ENCODE measurements at places on chromosomes 12 and 14.

GRCh38 chr12:9449181-9449580, 158.5 kb downstream of the KLRB1 start:
- no peak for DNase-seq

- no peak for DNase-seq
Measured at GRCh38 chr12:9032202-9032964, 43.0 kb downstream of the KLRG1 start.

DNA sequence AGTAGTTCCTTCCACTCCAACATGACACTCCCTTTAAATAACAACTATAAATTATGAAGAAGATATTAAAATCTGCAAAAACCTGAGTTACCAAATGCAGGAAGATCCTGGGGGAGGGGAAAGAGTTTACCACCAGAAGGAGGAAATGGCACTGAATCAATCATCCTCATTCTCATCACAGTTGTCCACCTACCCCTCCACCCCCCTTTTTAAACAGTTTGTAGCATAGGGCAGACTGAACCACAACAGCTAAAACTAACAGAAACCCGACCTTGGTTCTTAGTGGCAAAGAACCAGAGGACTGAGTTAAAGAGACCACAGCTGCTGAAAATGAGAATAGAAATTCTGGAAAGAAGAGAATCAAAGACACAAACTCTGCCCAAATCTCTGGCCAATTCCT, 189.5 kb downstream of the MED13L start:
- no peak for DNase-seq

DNA sequence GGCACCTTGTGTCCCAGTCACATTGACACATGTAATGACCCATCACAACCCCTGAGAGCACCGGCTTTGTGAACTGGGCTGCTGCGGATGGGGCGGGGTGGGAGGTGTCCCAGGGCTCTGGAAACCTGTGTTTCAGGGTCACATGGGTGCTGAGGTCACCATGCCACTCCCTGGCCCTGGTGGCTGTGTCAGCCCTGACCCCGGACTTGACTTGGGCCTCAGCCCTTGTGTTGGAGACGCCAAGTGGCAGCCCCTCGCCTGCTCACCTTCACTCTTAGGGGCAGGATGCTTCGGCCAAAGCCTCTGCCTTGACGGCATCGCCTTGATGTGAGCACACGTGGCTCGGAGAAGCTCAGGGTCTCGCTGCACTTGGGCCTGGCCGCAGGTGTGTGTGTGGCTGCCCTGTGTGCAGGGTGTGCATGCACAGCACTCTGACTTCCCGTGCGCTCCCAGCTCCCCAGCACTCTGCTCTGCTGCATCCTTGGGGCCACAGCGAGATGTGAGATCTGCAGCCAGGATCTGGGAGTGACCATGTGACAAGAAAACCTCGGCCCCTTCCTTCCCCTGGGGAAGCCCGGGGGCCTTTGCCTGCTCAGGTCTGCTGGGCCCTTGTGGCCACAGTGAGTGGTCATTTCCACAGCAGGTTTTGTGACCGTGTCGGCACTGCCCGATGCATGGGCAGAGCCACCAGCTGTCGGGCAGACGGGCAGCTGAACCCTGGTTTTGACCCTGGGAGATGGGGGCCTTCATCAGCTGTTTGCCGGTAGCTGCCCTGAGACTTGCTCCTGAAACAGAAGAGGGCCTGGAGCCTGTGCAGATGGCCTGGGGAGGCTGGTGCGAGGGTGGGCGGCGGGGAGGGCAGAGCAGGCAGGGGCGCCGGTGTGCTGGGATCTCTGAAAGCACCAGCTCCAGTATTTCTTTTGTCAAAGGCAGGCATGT, 167.4 kb downstream of the KIF26A start:
- no peak for DNase-seq

- DNase-seq = no peak
Measured at GRCh38 chr14:49962621-49963020, 69.7 kb downstream of the ARF6 start.

- DNase-seq = no peak
Measured at GRCh38 chr12:62785941-62786559, 148.9 kb downstream of the PPM1H start.

- no peak for DNase-seq
Measured at GRCh38 chr14:30869551-30870155, 4.7 kb upstream of the COCH start.

- DNase-seq = no peak
Measured at GRCh38 chr14:61677479-61677878, 17.8 kb upstream of the HIF1A start.

- DNase-seq = no peak
Measured at GRCh38 chr14:30218907-30219306, 291.3 kb upstream of the PRKD1 start.

GRCh38 chr12:51692016-51692415, 101.0 kb downstream of the SCN8A start:
- DNase-seq = no peak

DNA sequence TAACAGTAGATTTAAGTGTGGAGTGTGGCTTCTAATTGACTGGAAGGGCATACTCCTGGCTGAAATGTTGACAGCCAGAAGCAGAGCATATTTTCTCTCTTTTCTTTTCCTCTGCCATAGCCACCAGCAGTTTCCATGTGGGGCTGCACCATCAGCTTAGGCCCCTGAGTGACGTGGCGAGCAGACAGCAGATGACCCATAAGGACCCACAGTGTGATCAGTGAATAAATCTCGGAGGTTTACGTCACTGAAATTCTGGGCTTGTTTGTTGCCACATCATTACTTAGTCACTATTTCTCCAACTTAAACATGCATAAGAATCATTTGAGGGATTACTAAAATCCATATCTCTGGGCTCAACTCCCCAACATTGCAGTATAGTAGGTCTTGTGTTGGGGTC, 549.7 kb upstream of the TMEM132C start:
- no peak for DNase-seq

DNA sequence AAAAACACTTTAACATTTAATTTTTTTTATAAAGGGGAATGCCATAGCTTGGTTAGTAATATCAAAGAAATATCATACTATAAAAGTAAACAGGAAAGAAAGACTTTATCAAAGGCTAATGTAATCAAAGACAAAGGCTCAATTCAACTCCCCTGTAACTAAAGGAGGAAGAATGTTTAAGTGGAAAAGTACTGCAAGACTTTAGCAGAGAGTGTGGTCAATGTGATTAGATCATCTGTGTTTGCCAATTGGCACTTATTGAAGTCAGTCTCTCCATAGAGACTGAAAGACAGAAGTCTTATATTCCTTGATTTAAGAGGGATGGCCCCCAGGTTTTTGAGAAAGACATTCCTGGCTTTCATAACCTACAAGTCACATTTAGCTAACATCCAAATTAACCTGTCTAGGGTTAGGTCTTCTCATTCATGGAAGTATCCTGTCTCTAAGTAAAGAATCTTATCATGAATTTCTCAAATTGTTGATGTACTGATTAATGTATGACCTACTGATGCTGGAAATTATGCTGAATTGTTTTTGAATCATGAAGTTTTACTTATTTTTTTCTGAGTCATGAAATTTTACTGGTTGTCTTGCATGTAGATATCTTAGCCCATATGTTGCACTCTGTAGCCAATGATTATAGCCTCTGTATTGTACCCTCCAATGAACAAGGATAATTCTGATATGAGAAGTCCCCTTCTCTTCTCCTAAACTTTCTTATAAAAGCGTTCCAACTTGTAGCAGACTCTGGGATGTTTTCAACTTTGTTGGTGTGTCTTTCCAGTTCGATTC, 65.4 kb downstream of the ATXN7L3B start:
- DNase-seq = no peak

DNA sequence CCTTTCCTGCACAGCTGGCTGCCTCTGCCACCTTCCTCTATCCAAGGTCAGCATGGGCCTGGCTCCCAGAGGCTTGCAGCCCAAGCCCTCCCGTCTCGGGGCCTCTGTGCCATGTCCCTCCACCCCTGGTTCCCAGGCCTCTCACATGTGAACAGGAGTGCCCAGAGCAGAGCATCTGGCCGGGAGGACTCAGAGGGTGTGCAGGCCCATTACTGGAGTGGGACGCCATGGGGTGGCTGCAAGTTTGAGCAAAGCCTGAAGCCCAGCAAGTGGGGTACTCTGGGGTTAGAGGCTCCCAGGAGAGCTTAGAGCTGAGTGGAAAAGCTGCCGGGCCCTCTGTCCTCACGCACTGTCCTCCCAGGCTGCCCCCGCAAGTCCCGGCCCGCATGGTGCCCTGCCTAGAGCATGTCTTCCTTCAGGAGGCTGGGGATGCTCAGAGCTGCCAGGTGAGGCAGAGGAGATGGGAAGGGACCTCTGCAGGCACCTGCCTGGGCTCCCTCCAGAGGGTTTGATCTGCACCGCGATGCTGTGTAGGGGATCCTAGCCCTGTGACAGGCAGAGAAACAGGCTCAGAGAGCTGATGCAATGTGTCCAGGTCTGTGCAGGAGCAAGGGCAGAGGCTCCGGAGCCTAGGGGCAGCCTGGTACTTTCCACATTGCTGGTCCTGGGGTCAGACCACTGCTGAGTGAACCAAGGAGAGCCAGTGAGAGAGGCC, 39.8 kb downstream of the DIO3 start:
- no peak for DNase-seq

GRCh38 chr12:120584343-120585149, 3.3 kb upstream of the POP5 start:
- DNase-seq = peak; percentile 23

DNA sequence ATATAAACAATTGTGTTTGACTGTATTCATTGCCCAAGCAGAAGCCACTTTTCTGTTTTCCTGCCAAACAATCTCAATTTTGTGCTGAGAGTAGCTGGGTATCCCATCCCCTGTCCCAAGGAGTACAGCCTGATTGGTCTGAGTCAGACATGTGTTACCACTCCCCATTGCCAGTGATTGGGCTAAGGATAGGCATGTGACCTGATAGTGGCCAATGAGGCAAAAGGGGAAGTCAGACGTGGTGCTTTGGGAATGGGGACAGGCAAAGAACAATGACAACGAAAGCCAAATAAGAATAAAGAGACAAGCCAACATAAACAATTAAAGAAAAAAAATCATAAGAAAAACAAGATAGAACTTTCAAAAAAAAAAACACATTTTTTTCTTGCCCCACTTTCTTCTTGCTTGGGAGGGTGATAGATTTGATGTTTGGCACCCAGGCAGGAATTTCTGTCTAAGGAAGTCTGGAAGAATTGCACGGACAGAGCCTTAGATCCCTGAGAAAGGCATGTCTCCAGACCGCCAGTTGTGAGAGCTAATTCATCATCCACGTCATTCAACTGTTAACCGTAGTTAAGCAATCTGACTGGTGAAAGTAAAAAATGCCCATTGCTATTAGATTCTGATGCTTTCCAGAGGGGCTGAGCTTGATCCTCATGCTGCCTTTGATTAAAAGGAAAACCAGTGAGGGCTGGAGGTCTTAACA, 626.6 kb upstream of the TMEM132C start:
- no peak for DNase-seq

- DNase-seq = no peak
Measured at GRCh38 chr12:2248087-2248900, 195.5 kb downstream of the CACNA1C start.

GRCh38 chr12:68482660-68483059, 128.0 kb upstream of the RAP1B start:
- no peak for DNase-seq

DNA sequence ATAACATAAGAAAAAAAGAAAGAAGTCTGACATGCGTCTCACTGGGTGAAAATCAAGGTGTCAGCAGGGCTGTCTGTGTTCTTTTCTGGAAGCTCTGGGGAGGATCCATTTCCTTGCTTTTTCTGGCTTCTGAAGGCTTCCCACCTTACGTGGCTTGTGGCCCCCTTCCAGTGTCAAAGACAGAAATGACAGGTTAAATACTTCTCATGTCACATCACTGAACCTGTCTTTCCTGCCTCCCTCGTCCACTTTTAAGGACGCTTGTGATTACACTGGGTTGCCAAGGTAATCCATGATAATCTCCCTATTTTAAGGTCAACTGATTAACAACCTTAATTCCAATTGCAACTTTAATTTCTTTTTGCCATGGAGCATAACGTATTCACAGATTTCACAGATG, 4.6 kb upstream of the PHC1 start:
- DNase-seq = no peak

GRCh38 chr14:58027904-58028303, 124.1 kb downstream of the ARMH4 start:
- DNase-seq = no peak

DNA sequence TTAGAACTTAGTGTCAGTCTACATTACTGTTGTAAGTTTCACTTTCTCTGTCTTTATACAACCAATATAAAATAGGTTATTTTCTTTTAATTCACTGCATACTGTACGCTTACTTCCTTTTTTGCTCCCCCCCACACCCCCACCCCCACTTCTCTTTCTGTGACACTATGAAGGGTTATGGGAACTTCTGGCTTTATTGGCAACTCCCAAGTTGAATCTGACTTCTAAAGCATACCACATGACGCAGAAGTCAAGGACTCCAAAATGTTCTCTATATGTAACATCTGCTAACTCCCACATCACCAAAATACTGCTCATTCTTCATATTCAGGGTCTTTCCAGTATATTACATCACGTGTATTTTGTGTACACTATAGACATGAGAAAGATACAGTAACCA, 81.2 kb upstream of the ATXN7L3B start:
- DNase-seq = no peak

GRCh38 chr12:121781998-121782979, 11.2 kb downstream of the RHOF start:
- no peak for DNase-seq

GRCh38 chr12:114684098-114684869, at the start of gene TBX3:
Gene TBX3, minus strand, starts transcription at chr12:114684175. Its CDS starts 975 bp downstream, at chr12:114683200.
- peak; percentile 6 for DNase-seq

DNA sequence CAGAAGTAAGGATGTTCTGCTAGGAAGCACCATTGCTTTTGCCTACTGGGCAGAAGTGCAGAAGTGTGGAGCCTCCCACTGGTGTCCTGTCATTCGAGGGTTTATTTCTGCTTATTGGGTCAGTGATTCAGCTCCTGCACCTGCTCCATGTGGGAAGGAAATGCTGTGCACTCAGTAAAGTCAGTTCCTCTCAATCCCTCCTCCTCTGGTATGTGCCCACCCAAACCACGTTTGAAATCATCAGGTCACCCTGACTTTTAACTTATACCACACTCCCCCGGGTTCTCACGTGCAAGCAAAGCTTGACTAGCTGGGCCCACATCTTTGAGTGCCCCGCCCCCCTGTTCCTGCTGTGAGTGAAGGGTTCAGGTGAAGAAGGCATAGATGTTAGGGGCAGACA, 223.7 kb downstream of the CHST11 start:
- DNase-seq = no peak

- DNase-seq = no peak
Measured at GRCh38 chr12:44519931-44520330, 356.2 kb downstream of the NELL2 start.

GRCh38 chr12:43285159-43285598, 266.8 kb downstream of the ADAMTS20 start:
- no peak for DNase-seq

DNA sequence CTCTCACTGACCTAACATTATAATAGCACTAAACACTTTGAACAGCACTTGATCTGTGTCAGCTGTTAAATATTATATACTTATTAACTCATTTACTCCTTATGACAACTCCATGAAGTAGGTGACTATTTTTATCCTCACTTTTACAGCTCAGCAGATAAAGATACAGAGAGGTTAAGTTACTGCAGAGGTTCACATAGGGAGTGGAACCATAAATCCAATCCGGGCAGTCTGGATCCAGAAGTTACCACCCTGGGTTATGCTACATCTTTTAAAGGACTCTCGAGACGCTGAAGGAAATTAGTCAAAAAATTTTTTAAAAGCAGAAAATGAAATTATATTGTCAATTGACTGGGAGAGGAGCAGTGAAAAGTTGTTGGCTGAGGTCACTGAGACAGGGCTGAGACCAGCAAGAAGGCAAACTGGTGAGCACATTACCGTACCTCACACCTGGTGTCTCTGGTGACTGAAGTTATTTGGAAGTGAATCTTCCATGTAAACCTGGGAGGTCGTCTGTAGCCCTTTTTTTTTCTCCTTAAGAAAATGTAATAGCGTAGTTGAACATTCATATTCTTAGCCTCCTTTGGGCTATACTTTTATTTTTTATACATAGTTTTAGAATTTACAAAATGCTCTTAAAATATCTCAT, 1.2 kb upstream of the RIMKLB start:
- no peak for DNase-seq

Measured in activated CD4-positive, CD25-positive, alpha-beta regulatory T cell treated with anti-CD3 and anti-CD28 coated beads, Interleukin-2, amount 50 U/mL, for 16 hours (primary cell).